Nephron progenitor cell (in vitro differentiated cells): ENCODE measurements at places on chromosomes 16 and 17.
A peak's percentile ranks its signal among the peaks of the same experiment; 100 is the strongest.

GRCh38 chr16:78147911-78148401, 48.5 kb downstream of the WWOX start:
- no peak for DNase-seq

GRCh38 chr17:78714534-78714933, 67.5 kb downstream of the CYTH1 start:
- DNase-seq, result no peak

DNA sequence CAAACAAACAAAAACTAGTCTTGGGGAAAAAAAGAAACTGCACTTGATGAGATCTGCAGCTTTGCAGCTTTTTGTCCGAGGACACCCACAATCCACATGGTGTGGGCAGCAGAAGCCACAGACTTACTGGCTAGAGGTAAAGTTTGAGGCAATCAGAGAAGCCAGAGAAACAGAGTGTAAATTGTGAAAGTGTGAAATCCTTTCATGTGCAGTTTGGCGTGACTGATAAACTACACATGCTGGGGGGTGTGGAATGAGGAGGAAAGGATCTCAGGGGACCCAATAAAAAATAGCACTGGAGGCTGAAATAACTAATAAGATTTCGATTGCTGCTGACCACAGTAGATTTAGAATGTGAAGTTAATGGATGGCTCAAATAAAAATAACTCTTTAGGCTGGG, 42.4 kb upstream of the HOXB13 start:
- DNase-seq, result no peak

DNA sequence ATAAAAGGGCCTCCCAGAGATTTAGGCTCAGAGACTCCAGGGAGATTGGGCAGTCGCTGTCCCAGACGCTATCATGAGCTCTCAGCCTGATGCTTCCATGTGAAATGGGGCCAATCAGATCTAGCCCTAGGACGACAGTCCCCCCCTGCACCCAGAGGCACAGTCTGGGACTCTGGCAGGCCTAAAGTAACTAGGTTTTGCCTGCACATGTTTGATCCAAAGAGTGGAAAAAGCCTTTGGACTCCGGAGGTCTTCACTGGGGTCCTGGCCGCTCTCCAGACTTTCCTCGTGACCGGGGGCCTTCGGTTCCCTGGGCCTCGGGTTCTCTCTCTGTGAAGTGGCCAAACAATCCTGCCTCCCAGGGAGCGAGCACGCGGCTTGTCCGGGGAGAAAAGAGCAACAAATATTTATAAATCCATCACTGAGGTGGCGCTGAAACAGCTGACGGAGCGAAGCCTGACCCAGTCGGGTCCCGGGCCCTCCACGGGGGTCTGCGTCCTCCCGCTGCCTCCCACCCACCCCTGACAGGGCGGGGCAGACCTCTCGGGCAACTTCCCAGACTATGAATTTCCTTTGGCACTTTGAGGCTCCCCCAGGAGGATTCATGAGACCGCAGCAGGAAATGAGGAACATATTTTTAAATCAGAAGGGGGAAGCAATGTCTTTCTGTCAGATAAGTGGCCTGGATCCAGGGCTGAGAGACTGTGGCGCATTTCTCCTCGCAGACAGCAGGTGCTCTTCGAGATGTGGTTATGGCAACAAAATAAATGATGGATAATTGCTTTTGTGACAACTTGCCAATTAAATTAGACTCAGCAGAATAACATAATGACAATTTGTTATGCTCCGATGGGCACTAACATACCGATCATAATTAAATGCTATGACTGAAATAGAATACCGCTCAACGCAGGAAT, 38.9 kb downstream of the MRPS23 start:
- DNase-seq, result peak; percentile 35

GRCh38 chr17:72511874-72512273, 391.1 kb downstream of the SOX9 start:
- no peak for DNase-seq

DNA sequence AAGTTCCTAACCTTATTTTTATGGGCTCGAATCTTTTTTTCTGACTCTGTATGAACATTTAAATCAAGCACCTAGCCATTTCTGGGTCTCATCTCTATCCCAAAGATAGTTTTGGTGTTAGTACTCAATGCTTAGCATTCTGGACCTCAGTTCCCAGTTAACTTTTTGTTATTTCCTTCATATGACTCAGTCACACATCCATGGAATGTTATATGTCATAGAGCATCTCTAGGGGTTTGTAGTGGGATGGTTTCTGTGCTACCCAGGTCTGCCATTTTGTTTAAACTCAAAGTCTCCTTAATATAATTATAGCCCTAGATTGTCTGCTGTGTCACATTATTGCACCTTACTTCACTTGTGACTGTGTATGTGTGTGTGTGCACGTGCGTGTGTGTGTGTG, 90.1 kb downstream of the EFCAB13 start:
- no peak for DNase-seq

DNA sequence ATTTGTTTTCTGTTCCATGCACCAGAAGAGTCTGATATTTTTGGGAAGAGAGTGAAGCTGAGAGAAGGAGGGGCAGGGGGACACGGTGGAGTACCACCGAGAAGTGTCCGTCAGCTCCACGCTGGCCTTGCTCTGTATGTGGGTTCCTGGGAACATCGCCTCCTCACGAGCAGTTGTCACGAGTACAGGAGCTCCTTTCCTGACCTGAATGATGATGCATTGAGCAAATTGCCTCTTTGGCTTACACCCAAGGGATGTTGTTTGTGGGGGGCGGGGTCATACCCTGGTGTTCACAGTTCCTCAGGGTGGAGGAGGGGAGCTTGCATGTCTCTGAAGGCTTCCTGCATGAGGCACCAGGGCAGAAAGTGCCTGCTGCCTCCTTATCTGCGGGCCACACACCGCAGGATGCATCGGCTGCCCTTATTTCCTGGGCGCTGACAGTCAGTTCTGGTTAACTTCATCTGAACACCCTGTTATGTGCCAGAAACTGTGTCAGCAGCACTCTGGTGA, 36.2 kb downstream of the RGS9 start:
- DNase-seq, result no peak

- DNase-seq, result no peak
Observed at GRCh38 chr17:28792877-28793661, 49.3 kb downstream of the TRAF4 start.

GRCh38 chr17:48925251-48925990, 17.2 kb downstream of the UBE2Z start:
- no peak for DNase-seq

DNA sequence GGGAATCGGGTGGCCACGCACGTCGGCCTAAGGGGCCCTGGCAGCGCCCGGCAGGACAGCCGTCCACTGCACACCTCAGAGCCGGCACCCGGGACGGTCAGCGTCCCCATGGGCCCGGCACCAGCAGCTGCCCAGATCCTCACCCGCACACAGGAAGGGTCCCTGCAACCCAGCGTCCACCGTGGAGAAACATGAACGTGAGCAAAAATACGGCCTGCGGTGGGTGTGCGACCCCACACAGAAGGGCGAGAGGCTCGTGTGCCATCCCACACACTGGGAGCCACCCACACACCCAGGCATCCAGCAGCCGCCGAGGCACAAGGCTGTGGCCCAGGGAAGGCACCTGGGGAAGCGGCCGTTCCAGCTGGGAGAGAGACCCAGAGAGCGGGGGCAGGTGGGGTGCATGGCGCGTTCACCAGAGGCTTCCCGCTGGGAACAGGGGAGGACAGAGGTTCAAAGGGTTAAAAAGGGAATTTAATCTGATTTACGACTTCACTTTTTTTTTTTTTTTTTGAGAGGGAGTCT, 6.4 kb downstream of the PIEZO1 start:
- no peak for DNase-seq

DNA sequence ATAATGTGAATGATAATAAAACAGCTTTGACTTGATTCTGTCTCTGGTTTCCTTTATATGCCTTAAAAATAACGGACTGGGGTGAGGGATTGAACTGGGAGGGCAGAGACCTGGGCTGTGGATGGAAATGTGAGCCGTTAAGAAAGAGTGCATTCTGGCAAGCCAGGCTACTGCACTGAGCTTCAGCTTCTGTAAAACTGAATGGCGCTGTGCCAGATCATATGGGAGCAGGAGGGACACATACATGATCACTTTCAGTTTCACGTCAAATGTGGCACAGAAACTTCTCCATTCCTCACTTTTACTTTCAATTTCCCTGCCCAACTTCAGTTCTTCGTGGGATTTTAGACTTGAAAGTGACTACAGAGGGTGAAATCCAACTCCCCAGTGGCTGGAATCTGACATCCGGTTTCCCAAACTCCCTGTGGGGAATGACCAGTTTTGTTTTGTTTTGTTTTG, 1.1 kb downstream of the MT2A start:
- DNase-seq, result no peak

DNA sequence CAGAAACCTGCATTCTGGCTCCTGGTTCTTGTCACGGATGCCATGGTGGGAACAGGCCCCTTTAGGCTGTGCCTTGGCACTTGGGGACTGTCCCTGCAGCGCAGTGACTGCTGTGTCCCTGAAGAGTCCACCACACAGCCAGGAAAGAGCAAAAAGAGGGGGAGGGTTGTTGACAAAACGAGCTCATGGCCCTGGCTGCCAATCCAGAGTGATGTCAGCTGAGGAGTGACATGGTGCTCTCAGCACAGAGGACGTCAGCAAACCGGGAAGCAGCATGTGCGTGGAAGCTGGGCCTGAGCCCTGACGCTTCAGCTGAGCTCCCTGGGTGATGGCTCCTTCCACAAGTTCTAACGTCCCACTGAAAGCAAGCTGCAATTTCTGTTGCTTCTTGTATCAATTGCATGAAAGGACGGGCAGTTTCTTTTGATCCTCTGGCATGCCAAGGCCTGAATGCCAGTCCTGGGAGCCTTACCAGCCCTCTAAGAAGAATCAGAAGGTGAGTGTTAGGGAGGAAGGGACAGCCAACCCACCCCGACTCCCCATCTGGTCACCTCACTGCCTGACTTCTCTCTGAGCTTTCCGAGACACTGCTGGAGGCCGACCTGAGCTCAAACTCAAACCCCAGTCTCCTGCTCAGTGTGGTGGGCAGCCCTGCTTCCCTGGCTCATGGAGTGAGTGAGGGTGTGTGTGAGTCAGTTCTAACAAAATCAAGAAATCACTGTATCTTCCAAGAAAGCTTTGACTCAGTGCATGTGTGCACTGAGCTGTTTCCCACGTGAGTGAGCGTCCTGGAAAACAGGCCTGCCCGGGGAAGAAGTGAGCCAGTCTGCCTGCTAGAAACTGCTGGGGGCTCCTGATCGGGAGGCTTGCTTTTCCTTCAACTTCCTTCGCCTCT, 14.7 kb upstream of the WNT3 start:
- DNase-seq, result no peak

DNA sequence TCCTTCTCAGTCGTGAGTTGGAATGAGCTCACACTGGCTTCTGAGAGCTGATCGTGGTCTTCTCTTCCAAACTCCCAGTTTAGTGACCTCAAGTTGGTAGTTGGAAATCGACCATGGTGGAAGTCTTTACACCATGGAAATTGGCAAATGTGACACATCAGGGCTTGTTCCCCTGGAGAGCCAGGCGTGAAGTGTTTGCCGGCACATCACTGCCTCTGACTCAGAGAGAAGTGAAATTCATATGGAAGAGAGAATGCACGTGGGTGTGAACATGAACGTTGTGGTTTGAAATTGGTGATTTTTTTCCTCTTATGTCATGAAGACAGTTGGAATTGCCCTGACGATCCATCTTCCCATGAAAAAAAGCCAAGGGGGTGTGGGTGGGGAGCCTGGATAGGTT, 47.4 kb downstream of the AXIN2 start:
- no peak for DNase-seq

- DNase-seq, result no peak
Observed at GRCh38 chr16:56793492-56793891, 63.6 kb downstream of the NUP93 start.

DNA sequence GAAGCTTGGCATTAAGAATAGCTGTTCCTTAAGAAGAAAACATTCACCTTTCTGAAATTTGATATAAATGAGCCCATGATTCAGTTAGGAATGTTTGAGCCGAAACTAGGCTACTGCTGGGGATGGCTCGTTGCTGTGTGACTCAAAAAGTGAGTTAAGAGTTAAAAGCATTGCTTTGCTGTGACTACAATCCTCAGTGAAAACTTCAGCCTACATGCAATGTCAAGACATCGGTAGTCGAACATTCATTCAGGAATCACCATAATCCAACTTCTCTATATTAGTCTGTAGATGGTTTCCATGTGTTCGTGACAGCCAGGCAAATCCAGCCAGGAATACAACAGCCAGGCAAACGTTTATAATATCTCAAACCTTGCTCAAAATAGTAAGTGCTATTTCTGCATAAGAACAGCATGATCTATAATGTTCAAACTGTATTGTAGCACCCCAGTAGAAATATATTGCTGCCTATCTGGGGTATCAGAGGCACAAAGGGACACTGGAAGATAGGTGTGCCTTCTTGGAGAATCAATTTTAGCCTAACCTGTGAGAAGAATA, 1225.1 kb downstream of the CDH8 start:
- DNase-seq, result no peak

DNA sequence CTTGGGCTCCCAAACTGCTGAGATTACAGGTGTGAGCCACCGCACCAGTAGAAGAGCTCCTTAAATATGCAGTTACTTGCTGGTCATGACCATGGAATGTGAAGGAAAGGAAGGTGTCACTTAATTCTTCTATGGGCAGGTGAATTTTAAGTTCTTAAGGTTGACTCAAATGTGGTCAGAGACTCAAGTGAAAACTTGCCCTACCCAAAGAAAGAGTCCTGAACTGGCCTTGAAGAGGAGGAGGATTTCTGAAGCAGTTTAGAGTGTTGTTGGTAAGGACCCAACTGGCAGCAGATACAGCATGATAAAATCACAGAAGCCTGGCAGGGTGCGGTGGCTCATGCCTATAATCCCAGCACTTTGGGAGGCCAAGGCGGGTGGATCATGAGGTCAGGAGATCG, 29.4 kb downstream of the CHD9 start:
- DNase-seq, result no peak

DNA sequence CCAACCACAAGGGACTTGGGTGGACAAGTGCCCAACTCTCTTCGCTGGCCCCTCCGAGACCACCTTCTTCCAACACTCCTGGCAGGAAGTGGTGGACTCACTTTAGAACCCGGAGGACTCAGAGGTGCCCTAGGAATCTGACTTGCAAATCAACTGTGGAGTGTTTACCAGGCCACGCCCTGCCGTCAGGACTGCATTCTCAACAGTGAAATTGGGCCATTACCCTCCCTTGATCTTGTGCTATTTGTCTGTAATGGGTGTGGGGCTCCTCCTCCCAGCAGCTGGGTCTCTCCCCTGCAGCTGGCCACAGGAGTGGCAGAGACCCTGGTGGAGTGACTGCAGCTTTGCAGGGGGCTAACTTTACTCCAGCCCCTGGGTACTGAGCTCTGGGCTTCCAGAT, 212.2 kb upstream of the RPL38 start:
- DNase-seq, result no peak

GRCh38 chr17:48412841-48413240, 17.2 kb downstream of the SKAP1 start:
- no peak for DNase-seq

DNA sequence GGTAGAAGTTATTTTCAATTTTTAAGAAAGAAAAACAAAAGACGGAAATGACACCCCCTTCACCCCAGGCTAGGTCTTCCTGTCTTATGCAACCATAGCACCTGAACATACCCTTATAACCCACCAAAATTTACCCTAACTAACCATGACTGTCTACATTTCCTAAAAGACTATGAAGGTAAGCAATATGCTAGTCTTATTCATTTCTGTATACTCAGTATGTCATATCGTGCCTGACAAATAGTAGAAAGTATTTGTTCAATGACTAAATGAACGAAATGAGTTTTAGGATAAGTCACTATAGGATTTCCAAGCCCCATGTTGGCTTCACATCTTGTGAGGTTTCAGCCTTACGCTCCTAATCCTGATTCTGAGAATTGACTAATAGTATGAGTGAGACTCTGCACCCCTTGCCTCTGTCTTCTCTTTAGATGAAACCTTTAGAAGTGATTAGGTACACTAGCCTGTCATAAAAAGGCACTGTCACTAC, 6.5 kb downstream of the ADAT1 start:
- no peak for DNase-seq

- DNase-seq, result peak; percentile 53
Observed at GRCh38 chr17:8698162-8698971, 46.3 kb downstream of the CCDC42 start.
